ENCODE measurements at places on chromosomes 1 and 21.

DNA sequence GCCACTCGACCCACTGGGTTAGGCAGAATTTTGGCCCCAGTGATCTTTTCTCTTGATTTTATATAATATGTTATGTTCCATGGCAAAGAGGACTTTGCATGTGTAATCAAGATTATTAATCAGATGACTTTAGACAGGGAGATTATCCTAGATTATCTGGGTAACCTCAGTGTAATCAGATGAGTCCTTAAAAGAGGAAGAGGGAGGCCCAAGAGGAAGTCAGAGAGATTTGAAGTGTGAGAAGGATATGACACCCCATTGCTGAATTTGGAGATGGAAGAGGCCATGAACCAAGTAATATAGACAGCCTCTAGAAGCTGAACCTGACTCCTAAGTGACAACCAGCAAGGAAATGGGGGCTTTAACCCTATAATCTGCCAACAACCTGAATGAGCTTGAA lies 117.1 kb upstream of the CSF3R start:
- no peak for DNase-seq

GRCh38 chr21:17900281-17900989 lies 81.3 kb upstream of the C21orf91 start:
- peak; percentile 7 for DNase-seq

DNA sequence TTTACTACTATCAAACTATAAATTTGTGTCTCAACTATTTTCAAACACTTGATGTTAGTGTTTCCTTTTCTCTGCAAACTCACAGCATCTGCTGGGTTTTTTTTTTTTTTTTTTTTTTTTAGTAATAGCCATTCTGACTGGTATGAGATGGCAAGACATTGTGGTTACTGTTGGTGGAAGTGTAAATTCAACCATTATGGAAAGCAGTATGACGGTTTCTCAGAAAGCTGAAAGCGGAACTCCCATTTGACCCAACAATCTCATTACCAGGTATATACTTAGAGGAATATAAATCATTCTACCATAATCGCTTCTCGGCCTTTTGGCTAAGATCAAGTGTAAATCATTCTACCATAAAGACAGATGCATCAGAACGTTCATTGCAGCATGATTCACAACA lies 608.3 kb upstream of the ZP4 start:
- no peak for DNase-seq

DNA sequence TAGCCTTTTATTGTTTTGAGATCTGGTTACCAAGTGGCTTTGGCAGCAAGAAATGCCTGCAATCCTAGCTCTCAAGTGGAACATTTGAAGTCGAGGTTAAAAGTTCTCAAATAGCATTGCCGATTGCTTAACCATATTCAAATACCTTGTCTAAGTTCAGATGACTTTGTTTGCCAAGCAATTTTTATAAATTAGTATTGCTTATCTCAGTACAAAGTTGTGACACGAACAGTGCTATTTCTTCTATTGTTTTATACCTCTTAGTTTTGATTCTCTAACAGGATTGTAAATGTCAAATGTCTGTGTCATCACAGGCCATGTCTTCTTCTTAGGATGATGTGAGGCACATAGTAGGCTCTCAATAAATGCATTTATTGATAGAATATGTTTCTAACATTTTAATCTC lies 633.3 kb downstream of the PTPRC start:
- no peak for DNase-seq

- DNase-seq = no peak
Measured at GRCh38 chr1:204994086-204994862, 48.7 kb upstream of the CNTN2 start.

GRCh38 chr1:213171711-213172110 lies 120.7 kb downstream of the RPS6KC1 start:
- no peak for DNase-seq
